ENCODE measurements at places on chromosomes 7 and 10. TPM values are rescaled to one million over a fixed set of nuclear protein-coding genes. Genes with fewer than 3 reads are reported as not detected.

GRCh38 chr7:143381427-143382125, 431 bp downstream of the ZYX start:
- peak overlapping the region; percentile 92 for H3K27ac ChIP-seq
- H3K36me3 ChIP-seq: peaks cover 63% of the 10 kb centered on the region
- no peaks in the 10 kb centered on the region for H3K27me3 ChIP-seq
- peak overlapping the region; percentile 77 for H3K4me3 ChIP-seq
- peaks cover 48% of the 10 kb centered on the region for H3K4me1 ChIP-seq
- DNase-seq: peak; percentile 72

- peaks cover 13% of the 10 kb centered on the region for H3K36me3 ChIP-seq
- H3K27me3 ChIP-seq: no peaks in the 10 kb centered on the region
- H3K27ac ChIP-seq: no peak overlapping the region
- DNase-seq: no peak
- H3K4me1 ChIP-seq: no peaks in the 10 kb centered on the region
These were observed 614.7 kb upstream of the FOXK1 start for GRCh38 chr7:4067476-4067760.

DNA sequence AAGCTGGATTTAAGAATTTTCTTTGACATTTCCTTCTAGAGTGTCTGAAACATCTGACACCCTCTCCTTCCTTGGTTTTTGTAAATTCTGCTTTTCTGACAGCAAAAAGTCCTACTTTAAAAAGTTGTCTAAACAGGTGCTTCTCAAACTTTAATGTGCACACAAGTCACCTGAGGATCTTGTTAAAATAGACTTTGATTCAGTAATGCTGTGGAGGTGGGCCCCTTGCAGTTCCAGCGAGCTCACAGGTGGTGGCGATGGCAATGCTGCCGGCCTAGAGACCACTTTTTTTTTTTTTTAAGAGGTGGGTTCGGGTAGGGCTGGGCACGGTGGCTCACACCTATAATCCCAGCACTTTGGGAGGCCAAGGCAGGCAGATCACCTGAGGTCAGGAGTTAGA, 77.1 kb downstream of the ABCC2 start:
- no peak for DNase-seq
- H3K27ac ChIP-seq: no peak overlapping the region
- no peak overlapping the region for H3K4me3 ChIP-seq
- peaks cover 24% of the 10 kb centered on the region for H3K4me1 ChIP-seq

DNA sequence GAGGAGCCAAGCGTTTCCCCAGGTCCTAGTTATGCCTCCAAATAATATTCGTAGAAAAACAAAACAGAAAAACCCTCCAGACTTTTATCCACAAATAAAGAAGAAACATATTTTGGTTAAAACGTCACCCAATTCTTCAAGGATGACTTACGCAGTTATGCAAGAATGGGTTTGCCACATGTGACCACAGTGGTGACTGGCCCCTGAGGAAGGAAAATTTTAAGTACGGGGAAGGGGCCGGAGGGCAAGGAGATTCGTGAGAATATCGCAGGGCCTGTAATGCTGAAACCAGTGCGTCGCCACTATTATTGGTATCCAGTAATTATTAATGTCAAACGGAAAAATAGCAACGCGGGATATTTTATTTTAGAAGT, 537 bp upstream of the MRPS24 start:
- peak overlapping the region; percentile 99 for H3K27ac ChIP-seq
- H3K4me1 ChIP-seq: peaks cover 43% of the 10 kb centered on the region
- H3K36me3 ChIP-seq: peaks cover 26% of the 10 kb centered on the region
- no peak for DNase-seq
- H3K27me3 ChIP-seq: no peaks in the 10 kb centered on the region

DNA sequence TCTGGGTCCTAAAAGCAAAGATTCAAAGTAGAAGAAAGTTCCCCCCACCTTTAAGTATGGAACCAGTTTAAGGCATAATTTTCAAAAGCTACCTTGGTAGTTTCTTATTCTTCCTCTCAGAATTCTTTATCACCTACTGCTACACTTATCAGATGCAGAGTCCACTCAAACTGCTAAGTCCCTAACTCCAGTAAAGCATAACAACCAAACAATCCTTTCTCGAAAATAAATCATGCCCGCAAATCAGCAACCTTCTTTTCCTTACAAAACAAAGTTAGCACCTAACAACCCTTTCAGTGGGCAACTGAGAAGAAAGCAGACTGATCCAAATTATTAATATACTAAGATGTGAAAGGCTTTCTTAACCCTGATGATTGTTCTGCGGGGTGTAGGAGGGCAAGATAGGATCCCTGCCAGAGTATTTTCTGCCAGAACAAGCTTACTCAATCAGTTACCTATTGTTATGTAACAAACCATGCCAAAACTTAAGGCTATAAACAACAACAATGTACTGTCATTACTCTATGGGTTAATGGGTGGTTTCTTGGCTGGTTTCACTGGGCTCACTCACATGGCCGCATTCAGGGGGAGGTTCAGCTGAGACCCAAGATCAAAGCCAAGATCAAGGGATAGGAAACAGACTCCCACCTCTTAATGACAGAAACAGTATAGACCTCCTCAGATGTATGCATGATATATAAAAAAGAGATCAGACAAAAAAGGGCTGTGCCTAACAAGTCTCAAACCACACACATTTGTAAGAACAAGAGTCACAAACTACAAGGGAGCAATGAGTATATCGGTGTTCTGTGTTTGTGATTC, 42.0 kb downstream of the CCDC6 start:
- no peak overlapping the region for H3K4me3 ChIP-seq
- DNase-seq: no peak
- H3K27me3 ChIP-seq: no peaks in the 10 kb centered on the region
- H3K27ac ChIP-seq: no peak overlapping the region
- H3K4me1 ChIP-seq: peaks cover 2% of the 10 kb centered on the region

DNA sequence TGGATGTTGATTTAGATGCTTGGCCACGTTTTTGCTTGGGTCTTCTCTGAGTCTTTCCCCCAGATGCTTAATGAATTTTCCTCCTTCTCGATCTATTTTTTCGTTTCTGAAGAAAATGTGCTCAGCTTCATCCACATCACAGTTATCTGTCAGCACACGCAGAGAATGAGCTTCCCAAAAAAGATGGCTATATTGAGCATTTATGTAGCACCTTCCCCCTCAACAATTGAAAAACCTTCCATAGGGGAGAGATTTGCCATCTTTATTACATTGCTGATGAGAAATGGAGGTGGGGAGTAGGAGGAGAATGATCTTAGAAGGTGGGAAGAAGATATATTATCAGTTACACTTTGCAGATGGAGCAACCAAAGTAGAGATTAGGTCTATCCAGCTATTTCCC, 228.1 kb upstream of the PHYHIPL start:
- H3K27ac ChIP-seq: no peak overlapping the region
- H3K36me3 ChIP-seq: no peaks in the 10 kb centered on the region
- H3K4me1 ChIP-seq: peaks cover 19% of the 10 kb centered on the region
- no peaks in the 10 kb centered on the region for H3K27me3 ChIP-seq
- no peak for DNase-seq

DNA sequence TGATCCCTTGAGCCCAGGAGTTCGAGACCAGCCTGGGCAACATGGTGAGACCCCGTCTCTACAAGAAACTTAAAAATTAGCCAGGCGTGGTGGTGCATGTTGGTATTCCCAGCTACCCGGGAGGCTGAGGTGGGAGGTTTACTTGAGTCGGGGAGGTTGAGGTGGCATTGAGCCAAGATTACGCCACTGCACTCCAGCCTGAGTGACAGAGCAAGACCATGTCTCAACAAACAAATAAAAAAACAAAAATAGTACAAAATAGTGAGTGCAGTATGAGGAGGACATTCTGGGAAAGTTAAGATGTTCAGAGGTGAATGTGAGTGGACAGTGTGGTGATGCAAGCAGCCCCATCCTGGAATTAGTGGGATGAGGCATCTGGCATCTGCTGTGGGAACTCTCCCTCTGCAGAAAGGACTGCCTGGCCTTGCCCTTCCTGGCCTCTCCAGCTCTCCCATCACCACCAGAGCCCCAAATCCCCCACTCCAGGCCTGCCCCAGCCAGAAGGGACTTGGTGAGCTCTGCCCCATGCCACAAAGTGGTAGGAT, 96.6 kb upstream of the PARD3 start:
- H3K27me3 ChIP-seq: no peaks in the 10 kb centered on the region
- H3K27ac ChIP-seq: no peak overlapping the region
- no peak for DNase-seq
- H3K4me3 ChIP-seq: no peak overlapping the region
- H3K4me1 ChIP-seq: peaks cover 5% of the 10 kb centered on the region
- no peaks in the 10 kb centered on the region for H3K36me3 ChIP-seq

DNA sequence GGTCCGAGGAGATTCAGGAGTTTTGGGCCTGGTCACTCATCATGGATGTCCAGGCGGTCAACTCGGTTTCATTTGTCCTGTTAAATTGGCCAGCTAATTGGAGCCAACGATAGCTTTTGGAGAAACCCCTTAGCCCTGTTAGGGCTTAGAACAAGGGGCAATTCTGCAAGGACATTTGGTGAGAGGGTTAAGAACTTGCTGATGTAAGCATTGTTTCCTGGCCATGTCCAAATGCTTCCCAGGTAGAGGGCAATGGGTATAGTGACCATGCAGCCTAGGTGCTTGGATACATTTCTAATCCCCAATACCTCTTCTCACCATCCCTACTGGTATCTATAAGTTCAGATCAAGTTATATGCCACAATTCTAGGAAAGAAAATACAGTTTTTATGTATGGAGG, 131.5 kb downstream of the RPS24 start:
- H3K4me1 ChIP-seq: peaks cover 7% of the 10 kb centered on the region
- no peak overlapping the region for H3K4me3 ChIP-seq
- H3K27ac ChIP-seq: no peak overlapping the region
- no peaks in the 10 kb centered on the region for H3K36me3 ChIP-seq
- no peaks in the 10 kb centered on the region for H3K27me3 ChIP-seq

- H3K27me3 ChIP-seq: peaks cover 5% of the 10 kb centered on the region
- H3K27ac ChIP-seq: no peak overlapping the region
- no peak for DNase-seq
- no peaks in the 10 kb centered on the region for H3K4me1 ChIP-seq
These were observed 17.9 kb upstream of the ZNF32 start for GRCh38 chr10:43666552-43666951.

DNA sequence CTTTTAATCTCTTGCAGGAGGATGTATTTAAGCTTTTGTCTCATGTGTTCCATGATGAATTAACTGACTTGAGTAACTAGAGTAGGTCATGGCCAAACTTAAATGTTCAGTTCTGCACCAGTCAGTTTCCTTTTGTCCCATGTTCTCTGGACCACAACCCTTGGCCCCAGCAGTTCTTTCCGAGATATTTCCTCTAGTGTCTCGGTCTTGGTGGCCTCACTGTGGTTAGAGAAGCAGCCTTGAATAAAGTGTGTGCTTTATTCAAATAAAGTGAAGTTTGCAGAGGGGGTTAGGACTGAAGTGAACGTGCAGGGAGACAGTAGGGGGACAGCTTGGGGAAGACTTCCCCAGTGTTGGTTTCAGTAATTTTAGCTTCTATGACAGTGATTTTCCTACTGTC, 9.3 kb downstream of the ZNF212 start:
- H3K4me3 ChIP-seq: no peak overlapping the region
- peaks cover 15% of the 10 kb centered on the region for H3K4me1 ChIP-seq
- no peak for DNase-seq
- no peak overlapping the region for H3K27ac ChIP-seq
- peaks cover 23% of the 10 kb centered on the region for H3K36me3 ChIP-seq

- no peak overlapping the region for H3K27ac ChIP-seq
- H3K4me3 ChIP-seq: no peak overlapping the region
- peak; percentile 23 for DNase-seq
- H3K27me3 ChIP-seq: no peaks in the 10 kb centered on the region
- H3K4me1 ChIP-seq: peaks cover 30% of the 10 kb centered on the region
These were observed 43.4 kb downstream of the DNMBP start for GRCh38 chr10:99966306-99966705.

DNA sequence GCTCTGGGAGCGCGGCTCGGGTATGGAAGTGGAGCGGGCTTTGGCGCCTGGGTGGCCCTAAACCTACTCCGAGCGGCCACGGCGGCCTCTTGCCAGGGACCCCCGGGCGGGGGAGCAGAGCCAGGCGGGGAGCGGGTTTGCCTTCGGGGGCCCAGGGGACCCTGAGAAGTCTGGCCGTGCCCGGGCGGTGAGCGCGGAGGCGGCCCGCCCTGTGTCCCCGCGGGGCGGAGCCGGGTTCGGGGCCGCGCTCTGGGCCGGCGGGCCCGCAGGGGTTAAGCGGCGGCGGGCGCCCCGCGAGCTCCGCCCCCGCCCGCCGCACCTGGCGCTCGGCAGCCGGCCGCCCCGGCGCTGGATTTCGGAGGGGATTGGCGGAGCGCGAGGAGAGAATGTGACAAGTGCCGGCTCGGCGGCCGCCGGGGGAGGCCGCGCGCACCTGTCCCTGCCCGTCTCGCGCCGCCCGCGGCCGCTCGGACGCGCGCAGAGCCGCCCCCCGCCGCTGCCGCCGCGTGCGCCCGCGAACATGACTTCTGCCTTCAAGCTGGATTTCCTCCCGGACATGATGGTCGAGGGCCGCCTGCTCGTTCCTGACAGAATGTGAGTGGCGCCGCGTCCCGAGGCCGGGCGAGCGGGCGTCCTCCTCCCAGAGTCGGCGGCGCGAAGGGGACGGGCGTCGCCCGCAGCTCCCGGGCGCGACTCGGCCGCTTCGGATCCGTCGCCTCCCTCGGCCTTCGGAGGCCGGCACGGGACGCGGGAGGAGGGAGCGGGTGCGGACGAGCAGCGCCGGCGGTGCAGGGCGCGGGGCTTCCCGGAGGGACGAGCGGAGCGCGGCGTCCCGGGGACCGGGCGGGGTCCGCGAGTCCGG, at the start of gene CELF2:
Gene CELF2 (plus strand): TSS at position 303 of the 862 bp plus-strand sequence. CDS start 218 bp downstream, at position 521.
- H3K27ac ChIP-seq: no peak within 1 kb of the TSS
- DNase-seq: no peak
- no peak within 1 kb of the TSS for H3K4me3 ChIP-seq
- no peaks in the 10 kb centered on the region for H3K36me3 ChIP-seq

- no peaks in the 10 kb centered on the region for H3K36me3 ChIP-seq
- no peak for DNase-seq
- no peaks in the 10 kb centered on the region for H3K27me3 ChIP-seq
- no peak overlapping the region for H3K4me3 ChIP-seq
These were observed 1073.6 kb downstream of the SORCS3 start for GRCh38 chr10:105714728-105715127.

DNA sequence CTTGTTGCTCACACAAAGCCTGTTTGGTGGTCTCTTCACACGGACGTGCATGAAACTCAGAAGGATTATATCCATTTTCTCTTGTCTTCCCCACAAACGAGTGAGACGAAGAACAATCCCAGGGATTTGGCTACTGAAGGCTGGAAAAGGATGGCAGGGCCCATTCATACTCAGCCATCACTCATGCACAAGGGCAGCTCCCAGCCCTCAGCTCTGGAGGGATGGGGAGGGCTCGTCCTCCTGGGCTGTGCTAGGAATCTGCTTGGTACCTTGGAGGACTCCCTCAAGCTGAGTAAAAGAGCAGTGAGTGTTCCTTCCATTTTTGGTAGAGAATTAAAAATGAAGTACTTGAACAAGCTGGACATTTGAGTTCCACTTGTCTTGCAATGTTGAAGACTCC, 33.2 kb upstream of the RAB18 start:
- peaks cover 11% of the 10 kb centered on the region for H3K27me3 ChIP-seq
- H3K4me3 ChIP-seq: no peak overlapping the region
- H3K27ac ChIP-seq: no peak overlapping the region
- no peak for DNase-seq
- no peaks in the 10 kb centered on the region for H3K4me1 ChIP-seq

GRCh38 chr10:57983281-57983791, 284.4 kb downstream of the IPMK start:
- H3K27me3 ChIP-seq: no peaks in the 10 kb centered on the region
- H3K27ac ChIP-seq: no peak overlapping the region
- H3K36me3 ChIP-seq: no peaks in the 10 kb centered on the region
- no peak for DNase-seq
- no peaks in the 10 kb centered on the region for H3K4me1 ChIP-seq
- H3K4me3 ChIP-seq: no peak overlapping the region

Gene INMT
- total RNA-seq: 0.08 TPM

Gene RSU1
- total RNA-seq: 179 TPM

Gene HOXA2
- total RNA-seq: 2.3 TPM

Gene SMO
- total RNA-seq: 14.3 TPM

Gene OIT3
- not detected for total RNA-seq

Gene FGFBP3
- not detected for total RNA-seq

Gene MYO1G
- 0.11 TPM for total RNA-seq
